Fibroblast of skin of right quadriceps (primary cell): ENCODE measurements at places on chromosomes 6 and 20.

DNA sequence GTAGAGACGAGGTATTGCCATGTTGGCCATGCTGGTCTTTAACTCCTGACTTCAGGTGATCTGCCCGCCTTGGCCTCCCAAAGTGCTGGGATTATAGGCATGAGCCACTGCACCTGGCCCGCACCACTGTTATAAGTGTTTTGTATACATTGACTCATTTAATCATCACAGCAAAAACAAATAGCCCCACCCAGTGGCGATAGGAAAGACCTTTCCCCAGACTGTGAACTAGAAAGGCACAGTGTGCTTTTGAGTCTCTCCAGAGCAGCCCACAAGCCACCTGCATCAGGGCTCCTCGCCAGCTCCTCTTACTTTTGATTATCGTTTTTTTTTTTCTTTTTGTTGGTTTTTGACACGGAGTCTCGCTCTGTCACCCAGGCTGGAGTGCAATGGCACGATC, 27.9 kb upstream of the ZFP64 start:
- no peak for DNase-seq

GRCh38 chr20:38084425-38084951, 50.9 kb downstream of the RPRD1B start:
- DNase-seq = peak; percentile 91

DNA sequence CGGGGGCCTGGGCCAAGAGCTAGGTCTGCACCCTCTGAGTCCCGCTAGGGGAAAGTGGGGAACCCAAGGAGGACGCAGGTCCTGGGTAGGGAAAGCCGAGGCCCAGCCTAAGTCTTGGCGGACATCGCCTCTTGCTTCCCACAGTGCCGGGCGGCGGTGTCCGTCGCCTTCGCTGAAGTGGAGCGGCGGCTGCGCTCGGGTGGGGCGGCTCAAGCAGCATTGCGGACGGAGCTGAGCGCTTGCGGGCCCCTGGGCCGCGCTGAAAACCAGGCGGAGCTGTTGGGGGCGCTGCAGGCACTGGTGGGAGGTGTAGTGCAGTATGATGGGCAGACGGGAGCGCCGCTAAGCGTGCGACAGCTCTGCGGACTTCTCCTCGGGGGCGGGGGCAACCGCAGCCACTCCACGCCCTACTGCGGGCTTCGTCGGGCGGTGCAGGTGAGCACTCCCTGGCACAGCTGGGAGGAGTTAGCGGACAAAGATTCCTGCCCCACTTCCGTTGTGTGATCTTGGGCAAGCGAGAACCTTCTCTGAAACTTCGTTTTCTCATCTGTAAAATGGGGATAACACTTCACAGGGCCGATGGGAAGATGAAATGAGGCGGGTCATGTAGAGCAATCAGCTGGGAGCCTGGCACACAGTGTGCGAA, 4.2 kb downstream of the PRSS16 start:
- DNase-seq = peak; percentile 46

DNA sequence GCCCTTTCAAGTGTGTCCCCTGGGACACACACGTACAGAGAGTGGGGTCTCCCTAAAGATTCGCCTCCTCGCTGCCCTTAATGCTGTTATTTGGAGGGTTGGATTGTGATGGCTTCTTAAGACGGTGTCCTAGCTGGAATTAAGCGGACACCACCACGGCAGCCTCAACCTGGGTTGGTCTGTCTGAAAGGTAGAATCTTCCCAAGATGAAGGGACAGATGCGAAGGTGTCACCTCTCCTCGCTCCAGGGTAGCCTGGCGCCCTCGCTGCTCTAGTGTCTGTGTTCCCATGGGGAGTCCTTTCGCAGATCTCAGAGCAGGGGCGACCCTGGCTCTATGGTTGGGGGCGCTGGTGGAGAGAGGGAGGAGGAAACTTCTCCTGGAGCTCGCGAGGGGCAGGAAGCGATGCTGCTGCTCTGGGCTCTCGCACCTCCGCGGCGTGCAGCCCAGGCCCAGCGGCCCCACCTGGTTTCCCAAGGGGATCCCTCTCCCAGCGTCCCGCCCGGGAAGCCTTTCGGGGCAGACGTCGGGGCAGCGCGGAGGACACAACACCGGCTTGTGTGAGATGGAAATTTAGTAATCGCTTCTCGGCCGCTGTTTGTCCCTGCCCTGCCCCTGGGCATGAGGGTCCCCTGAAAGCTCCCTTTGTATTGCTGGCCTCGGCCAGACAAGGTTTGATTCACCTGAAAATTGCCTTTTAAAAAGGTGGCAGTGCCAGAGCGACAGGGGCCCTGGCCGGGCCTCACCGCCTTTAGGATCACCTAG, 1.7 kb downstream of the RSPO3 start:
- no peak for DNase-seq

DNA sequence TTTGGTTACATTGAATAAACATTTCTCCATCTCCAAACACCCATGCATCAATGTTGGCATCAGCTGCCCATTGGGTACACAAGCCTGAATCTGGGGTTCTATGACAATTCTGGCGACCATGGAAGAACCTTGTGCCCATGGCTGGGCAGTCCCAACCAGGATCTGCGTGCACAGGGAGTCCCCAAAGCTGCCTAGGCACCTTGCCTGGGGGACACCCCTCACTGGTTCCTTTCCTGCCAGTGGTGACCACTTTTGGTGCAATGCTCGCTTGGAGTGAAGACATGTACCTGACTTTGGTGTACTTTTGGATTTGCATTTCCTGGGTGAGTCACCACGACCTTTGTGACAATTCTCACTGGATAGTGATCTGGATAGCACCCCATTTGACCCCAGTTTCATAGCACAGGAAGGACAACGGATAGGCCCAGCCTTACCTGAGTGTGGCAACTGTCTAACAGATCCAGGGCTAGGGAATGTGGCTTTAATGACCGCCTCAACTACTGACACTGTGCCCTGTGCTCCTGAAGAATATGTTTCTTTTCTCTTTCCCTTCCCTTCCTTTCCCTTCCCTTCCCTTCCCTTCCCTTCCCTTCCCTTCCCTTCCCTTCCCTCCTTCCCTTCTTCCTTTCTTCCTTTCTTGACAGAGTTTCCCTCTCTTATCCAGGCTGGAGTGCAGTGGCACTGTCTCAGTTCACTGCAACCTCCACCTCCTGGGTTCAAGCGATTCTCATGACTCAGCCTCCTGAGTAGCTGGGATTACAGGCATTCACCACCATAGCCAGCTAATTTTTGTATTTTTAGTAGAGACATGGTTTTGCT, 7.1 kb downstream of the SPINT3 start:
- DNase-seq = no peak
